BE2C (cell line): ENCODE measurements at places on chromosomes 1 and 21.

GRCh38 chr1:34296059-34296458 is 119.4 kb downstream of the C1orf94 start:
- no peak for DNase-seq

DNA sequence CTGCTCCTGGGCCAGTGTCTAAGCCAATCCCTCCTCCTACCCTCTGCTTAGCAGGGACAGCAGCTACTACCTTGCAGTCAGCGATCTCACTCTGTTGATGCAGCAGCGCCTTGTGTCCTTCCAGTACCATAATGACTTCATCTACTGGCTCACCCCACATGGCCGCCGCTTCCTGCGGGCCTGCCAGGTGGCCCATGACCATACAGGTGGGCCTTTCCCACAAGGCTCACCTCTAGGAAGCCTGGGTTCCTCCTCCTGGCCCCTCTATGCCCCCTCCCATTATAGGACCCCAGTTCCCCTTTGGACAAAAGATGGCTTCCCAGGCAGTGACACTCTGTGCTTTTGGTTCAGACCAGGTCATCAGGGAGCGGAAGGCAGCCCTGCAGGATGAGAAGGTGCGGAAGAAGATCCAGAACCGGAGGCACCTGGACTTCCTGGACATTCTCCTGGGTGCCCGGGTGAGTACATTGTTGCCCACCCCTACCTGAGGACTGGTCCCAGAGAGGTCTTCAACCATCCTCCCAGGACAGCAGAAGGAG is 15.1 kb downstream of the CYP4B1 start:
- DNase-seq: no peak

DNA sequence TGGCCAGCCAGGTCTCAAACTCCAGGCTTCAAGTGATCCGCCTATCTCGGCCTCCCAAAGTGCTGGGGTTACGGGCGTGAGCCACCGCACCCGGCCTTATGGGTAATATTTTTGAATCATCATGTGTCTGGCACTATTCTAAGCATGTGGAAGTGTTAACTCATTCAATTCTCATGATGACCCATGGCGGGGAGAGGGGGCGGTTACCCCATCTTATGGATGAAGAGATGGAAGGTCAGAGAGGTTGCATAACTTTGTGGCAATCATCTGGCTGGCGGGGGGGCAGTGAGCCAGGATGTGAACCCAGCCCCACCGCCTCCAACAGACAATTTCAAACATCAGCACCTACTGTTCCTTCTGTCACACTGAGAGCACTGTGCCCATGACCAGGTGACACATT is 11.5 kb upstream of the TAS1R2 start:
- no peak for DNase-seq

- DNase-seq: no peak
Observed at GRCh38 chr1:87398641-87399040, 70.0 kb downstream of the LMO4 start.

DNA sequence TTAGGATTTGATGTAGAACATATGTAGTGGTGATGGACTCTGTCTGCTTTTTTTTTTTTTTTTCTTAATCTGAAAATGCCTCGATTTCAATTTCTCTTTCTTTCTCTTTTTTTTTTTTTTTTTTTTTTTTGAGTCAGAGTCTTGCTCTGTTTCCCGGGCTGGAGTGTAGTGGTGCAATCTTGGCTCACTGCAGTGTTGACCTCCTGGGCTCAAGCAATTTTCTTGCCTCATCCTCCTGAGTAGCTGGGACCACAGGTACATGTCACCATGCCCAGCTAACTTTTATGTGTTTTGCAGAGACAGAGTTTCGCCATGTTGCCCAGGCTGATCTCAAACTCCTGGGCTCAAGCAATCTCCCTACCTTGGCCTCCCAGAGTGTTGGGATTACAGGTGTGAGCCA is 17.4 kb downstream of the MAST2 start:
- DNase-seq: no peak

DNA sequence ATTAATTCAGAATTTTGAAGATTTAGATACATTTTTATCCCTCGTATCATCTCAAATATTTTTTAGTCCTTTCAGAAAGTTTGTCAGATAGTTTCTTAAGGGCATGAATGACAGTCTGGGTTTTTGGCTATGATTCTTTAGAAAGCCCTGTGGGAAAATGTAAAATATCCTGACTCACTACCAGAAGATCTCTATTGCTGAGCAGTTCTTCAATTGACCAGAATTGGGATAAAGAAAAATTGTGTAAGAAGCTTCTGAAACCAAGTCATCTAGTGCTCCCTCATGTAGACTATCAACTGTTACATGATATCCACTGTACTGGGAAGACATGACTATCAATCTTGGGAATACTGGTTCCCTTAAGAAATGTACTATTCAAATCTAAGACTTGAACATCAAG is 608.3 kb upstream of the CHRM3 start:
- no peak for DNase-seq

DNA sequence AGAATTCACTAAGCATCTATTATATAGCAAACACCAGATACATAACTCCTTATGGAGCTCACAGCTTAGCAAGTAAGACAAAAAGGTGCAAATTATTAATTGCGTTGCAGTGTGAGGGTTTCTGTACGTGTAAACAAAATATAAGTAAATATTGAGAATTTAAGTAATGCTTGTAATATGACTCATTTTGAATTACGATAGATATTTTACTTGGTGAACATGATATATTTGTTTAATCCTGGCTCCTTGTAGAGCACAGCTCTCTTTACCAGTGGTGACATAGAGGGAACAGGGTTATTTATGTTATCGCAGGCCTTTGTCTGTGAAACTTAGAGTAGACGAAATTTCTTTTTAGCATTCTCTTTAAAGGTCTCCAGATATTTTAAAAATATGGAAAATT is 36.4 kb downstream of the LYPLAL1 start:
- no peak for DNase-seq

DNA sequence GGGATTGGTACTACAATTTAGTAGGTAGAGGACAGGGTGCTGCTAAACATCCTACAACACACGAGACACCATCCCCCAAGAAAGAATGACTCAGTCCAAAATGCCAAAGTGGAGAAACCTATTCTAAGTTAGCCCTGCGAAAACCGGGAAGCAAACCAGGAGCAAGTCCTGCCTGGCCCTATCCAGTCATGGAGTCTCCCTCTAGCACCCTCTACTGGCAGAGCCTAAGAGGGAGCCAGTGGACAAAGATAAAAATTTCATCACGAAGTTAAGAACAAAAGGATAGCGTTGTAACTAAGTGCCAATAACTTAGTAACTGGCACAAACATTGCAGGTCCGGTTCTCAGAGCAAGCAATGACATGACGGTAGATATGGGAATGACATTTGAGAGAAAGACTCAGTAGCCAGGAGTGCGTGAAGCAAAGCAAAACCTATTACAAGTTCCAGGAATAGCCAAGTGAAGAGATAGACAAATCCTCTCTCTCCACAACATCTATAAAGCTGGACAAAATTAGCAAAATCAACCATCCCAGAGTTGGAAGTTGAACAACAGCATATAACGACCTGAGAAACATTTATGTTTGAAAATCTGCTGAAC is 383.5 kb downstream of the OMA1 start:
- DNase-seq: peak; percentile 54

GRCh38 chr1:31241321-31241720 is 1.6 kb upstream of the NKAIN1 start:
- DNase-seq: no peak

DNA sequence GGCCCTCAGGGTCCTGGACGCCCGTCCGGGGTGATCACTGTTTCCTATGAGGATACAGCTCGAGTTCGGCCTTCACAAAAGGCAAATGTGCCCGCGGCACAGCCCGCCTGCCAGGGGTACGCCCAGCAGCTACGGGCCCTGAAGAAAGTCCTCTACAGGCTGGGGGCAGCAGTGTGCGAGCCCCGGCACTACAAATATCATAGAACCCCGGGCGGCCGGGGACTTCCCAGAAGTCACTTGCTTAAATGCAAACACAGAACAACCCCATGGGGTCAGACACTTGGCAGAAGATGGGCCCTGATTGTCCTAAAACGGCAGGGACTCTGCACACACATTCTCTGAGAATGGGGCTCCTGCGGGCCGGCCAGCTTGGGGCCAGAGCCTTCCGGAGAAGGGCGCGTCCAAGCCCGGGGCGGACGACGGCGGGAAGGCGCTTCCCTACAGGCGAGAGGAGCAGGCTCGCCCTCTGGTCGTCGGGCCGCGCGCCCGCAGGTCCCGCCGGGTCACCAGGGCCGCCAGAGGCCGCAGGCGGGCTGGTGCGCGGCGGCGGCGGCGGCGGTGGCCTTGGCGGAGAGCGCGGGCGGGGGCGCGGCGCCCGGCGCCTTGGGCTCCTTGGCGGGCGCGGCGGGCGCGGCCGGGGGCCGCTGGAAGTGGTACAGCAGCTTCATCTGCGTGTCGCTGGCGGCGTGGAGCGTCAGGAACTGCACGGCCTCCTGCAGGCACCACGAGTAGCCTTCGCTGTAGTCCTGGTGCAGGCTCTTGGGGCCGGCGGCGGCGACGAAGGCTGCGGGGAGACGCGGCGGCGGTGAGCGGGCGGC is 888 bp downstream of the HES5 start:
- no peak for DNase-seq

- DNase-seq: no peak
Observed at GRCh38 chr1:33049371-33049770, 12.7 kb upstream of the AK2 start.

DNA sequence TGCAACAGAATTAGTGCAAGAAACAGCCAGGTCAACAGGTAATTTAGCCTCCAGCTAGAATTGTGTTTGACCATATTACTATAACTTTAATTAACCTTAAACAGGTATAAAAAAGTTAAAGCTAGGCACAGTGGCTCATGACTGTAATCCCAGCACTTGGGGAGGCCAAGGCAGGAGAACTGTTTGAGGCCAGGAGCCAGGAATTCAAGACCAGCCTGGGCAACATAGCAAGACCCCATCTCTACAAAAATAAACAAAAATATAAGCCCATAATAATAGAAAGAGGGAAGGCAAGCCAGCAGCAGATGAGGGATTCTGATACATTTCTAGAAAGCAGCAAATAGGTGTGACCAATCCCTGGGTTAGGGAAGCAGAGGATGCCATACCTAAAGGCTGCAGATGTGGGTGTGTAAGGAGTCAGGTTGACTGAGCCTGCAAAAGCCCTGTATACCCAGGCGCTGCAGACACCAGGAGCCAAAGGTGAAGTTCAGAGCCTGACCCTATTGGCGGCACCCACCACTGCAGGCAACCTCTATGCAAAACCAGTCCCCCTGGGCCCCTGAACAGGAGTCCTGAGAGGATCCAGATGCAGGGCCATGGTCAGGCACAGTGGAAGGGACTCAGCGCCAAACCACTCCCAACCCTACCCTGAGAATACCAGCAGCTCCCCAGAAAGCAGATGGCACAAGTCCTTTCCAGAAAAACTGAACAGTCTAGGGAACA is 19.3 kb upstream of the LSS start:
- no peak for DNase-seq

DNA sequence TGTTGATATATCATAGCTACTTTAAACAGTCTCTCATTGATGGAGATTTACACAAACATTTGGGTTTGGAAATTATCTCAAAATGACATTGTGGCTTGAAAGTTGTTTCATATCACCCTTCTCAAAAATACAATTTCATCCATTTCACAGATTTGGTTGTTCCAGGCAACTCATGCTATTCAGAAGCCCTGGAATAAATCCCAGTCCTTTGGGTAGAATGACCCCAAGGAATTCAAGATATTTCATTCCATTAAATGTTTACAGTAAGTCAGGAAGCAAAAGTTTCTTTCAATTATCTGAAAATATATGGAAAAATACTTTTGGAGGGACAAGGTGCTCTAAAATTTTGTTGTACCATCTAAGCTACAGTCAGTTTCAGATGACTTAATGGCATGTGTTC is 27.1 kb downstream of the MPZL1 start:
- no peak for DNase-seq

DNA sequence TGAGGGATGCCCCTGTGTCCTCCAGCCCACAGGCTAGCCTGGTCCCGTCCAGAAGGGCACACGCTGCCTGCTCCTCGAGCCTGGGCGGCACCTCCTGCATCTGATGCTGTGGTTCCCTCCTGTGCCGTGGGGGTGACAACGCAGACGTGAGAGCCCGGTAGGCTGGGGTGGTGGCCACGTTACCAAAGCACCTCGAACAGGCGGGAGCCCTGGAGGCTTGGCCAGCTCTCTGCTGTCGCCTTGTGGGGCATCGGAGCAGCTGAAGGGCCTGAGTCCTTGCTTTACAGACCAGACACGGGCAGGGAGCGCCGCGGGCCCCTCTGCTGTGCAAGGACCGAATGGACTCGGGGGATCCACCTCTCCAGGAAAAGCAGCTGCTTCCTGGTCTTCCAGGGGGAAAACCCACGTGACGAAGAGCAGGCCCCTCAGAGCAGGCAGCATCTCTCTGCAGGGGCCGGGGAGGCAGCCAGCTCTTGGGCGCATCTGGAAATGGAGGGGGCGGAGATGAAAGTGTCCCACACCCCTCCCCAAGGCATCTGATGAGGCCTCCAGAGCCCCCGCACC is 133.3 kb downstream of the NPHP4 start:
- peak; percentile 28 for DNase-seq

DNA sequence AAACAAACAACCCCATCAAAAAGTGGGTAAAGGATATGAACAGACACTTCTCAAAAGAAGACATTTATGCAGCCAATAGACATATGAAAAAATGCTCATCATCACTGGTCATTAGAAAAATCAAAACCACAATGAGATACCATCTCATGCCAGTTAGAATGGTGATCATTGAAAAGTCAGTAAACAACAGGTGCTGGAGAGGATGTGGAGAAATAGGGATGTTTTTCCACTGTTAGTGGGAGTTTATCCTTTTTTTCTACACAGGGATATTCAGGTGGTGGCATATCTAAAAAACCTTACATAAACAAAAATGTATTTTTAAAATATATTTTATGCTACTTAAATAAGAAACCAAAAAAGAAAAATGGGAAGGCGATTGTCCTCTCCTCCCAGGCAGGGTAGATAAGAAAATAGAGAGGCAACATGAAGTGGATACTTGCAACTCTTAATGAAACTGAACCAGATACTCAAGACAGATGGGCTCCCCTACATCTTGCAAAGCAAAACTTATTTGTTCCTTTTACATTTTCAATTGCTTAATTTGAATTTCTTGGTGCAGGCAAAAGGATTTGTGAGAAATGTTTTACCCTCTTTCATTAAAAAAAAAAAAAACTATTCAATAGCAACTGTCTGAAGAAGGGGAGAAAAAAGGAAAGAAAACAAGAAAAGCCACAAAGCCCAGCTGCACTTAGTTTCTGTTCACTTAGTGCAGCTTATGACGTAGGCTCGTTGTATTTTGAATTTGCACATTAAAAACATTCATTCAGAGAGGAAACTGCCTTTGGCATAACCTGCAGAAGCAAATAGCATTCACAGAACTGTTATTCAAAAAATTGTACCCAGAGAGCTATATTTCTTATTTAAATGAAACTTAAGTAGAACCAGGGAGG is 36.9 kb upstream of the RGS1 start:
- no peak for DNase-seq

- peak; percentile 58 for DNase-seq
Observed at GRCh38 chr1:184395370-184395769, 8.5 kb downstream of the C1orf21 start.

DNA sequence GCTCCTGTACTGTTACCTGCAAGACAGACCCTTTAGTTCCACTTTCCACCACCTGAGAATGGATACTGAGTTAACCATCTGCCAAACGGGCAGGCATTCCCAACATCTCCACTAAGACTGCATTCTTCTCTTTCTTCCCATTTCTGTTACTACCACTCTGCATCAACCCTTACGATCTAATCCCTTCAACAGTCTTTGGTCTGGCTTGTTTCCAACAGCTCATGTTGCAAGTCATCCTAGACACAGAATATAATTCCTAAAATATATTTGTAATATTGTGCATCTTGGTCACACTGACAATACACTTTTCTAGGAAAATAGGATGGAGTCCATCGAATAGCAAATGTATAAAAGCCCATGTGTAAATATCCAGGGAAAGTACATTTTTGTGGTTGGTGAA is 166.7 kb downstream of the SIPA1L2 start:
- DNase-seq: no peak

GRCh38 chr1:25131794-25132193 is 100.5 kb downstream of the SYF2 start:
- DNase-seq: no peak
